NCI-H774 (cell line): ENCODE measurements at places on chromosomes 16 and 17.

- no peak for DNase-seq
These were observed 30.4 kb downstream of the NME3 start for GRCh38 chr16:1740781-1741490.

DNA sequence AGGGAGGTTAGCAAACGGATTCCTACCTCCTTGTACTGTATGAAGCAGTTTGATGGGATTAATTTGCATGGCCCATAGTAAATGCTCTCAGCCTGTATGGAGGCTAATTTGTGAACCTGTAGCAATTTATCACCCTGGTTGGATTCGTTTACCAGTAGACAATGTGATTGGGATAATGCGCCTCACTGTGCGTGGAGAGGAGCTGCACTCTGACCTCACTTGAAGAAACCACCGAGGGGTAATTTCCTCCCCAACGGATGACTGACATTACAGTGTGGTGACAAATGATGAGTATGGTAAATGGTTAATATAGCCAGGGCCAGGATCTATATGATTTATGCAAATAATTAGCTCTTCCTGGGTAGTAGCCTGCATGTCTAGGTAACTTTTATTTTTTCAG is 479.1 kb upstream of the RBFOX1 start:
- no peak for DNase-seq

DNA sequence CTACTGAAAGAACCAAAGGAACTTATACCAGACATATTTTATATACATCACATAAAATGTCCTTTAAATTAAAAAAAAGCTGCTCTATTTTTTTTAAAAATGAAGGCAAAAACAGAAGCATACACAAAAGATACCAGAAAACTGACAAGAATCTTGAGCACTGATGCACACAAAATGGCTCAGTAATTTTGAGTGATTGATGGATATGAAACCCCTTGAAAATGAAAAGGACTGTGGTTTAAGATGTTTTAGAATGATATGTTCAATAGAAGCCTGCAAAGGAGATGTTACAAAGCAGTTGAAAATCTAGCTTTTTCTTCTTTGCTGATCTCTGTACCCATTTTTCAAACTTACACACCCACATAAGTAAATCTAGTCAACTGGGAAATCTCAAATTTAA is 2.7 kb downstream of the C16orf87 start:
- DNase-seq = no peak

DNA sequence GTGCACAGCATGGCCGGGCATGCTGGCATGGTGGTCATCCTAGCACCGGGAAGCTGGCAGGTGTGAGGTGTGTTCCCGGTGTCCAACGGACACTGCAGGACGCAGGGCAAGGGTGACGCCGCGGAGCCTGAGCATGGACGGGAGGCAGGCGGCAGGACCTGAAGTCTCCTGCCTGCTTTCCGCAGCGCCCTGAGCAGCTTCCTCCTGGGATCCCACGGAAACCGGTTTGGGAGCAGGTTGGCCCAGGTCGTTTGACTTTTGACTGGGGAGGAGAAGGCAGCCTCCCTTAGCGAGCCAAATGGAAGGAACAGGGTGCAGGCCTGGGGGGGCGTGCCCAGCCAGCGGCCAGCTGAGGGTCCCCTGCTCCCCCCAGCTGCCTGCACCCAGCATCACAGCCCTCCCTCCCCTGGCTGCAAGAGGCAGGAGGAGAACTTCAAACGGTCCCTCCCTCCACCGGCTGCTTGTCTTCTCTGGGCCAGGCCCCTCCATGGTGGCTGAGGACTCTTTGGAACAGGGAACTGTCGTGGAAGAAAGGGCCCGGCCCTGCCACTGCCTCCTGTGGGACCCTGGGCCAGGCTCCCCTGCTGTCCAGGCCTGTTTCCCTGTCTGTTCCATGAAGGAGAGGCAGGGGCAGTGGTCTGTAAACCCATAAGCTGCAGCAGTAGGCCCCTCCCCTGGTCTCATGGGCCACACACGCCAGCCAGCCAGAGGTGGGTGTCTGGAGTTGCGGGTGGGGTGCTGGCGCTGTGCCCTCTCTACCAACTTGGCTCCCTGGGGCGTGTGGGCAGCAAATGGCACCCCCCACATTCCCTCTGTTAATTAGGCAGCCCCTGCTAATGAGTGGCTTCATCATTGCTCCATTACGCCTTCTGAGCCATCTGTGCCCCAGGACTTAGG is 7.8 kb upstream of the ADGRG1 start:
- DNase-seq = no peak

- DNase-seq = no peak
These were observed 110.6 kb upstream of the RBBP6 start for GRCh38 chr16:24428756-24429155.

DNA sequence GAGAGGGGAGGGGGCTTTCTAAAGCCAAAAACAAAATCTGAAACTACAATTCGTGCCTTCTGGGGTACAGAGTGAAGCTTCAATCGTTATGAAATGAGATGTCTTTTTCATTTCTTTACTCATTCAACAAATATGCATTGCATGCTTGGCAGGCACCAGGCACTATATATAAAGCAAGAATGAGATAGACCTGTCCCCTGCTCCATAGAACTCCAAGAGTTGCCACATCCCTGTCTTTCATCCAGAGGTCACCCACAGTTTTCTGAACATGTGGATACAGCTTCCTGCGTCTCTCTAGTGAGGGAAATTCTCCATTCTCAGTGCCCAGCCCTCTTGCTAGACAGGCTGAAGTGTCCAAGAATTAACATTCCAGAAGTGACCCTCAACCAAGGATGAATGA is 343.2 kb upstream of the MAF start:
- no peak for DNase-seq

- DNase-seq = no peak
These were observed 1.4 kb downstream of the AXIN2 start for GRCh38 chr17:65559804-65560627.

DNA sequence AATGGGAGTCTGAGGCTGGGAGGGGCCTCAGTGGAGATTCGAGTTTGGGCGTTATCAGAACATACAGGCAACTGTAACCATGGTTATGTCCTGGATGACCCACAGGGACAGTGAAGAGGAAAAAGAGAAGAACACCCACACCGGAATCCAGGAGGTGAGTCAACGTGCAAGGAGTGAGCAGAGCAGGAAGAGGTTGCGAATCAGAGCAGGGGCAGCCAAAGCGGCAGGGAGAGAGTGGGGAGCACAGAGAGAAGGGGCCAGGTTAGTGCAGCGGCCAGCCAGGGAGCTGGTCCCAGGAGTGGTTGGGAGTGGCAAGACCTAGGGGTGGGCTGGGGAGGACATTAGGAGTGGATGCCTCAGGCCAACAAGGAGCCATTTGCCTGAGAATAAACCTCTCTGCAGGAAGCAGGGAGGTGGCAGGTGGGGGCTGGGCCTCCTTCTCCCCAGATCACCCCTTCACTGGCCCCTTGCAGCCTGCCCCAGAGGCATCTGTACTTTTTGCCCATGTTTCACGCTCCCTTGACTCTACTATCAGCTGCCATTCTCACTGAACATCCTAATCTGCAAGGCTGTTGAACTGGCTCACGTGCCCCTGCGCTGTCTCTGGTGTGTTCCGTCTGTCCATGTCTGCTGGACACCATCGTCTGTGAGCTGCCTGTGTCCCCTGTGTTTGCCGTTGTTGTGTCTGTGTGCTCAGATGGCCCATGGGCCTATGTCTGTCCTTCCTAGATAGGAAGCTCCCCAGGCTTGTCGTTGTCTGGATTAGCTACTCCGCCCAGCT is 5.1 kb downstream of the KRT13 start:
- no peak for DNase-seq

DNA sequence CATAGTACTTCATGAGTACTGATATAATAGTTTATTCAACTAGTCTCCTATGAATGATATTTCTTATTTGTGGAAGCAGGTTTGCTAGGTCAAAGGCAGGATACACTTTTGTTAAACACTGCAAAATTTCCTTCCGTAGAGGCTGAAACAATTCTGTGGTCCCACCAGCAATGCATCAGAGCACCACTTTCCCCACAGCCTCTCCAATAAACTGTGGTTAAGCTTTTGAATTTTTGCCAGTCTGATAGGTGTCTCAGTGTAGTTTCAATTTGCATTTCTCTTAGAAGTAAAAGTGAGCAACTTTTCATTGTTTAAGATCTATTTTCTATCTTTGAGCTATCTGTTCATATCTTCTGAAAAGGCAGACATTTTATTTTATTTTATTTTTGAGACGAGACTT is 36.4 kb upstream of the CORO6 start:
- no peak for DNase-seq

GRCh38 chr16:85724936-85725335 is 26.0 kb downstream of the C16orf74 start:
- DNase-seq = no peak

DNA sequence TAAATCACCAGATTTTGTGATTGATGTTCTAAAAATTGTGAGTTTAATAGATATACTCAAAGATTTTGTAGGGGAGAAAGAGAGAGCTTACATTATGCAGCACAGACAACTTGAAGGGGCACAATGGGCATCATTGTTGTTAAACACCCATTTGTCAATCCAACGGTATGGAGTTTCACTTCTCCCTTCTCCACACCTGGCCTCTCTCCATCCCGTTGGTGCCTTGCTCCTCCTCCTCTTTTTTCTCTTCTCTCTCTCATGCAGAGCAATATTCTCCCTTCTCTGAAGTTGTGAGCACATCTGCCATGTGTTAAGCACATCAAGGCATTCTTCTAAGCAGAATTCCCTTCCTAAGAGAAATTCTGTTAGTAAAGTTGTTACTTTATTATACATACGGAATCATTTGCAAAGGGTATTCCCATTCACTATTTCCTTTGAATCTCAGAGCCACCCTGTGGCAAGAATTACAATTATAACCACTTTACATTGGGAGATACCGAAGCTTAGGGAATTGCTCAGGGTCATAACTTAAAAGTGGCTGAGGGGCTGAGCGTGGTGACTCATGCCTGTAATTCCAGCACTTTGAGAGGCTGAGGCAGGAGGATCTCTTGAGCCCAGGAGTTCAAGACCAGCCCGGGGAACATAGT is 40.5 kb upstream of the SKAP1 start:
- no peak for DNase-seq
